CD4-positive, alpha-beta T cell treated with Interferon gamma for 1 hour (primary cell): ENCODE measurements at places on chromosomes 12 and 14.

- peak; percentile 43 for DNase-seq
These were observed 5.1 kb downstream of the ARHGDIB start for GRCh38 chr12:14956024-14956891.

GRCh38 chr12:19630536-19630935, 191.2 kb downstream of the AEBP2 start:
- DNase-seq = no peak

GRCh38 chr12:113432986-113433385, 10.8 kb downstream of the SDSL start:
- no peak for DNase-seq

GRCh38 chr14:24271134-24271833, at the start of gene RABGGTA:
Gene RABGGTA (minus strand): TSS chr14:24271597. CDS start chr14:24271115, 482 bp downstream.
- DNase-seq = peak; percentile 96

GRCh38 chr12:26132866-26133265, 8.0 kb upstream of the BHLHE41 start:
- no peak for DNase-seq

- no peak for DNase-seq
These were observed 3.7 kb upstream of the FAIM2 start for GRCh38 chr12:49907352-49907751.

- no peak for DNase-seq
These were observed 7.2 kb upstream of the FNTB start for GRCh38 chr14:64979336-64980074.
